GM12892 (cell line): ENCODE measurements at places on chromosomes 3 and 15.

DNA sequence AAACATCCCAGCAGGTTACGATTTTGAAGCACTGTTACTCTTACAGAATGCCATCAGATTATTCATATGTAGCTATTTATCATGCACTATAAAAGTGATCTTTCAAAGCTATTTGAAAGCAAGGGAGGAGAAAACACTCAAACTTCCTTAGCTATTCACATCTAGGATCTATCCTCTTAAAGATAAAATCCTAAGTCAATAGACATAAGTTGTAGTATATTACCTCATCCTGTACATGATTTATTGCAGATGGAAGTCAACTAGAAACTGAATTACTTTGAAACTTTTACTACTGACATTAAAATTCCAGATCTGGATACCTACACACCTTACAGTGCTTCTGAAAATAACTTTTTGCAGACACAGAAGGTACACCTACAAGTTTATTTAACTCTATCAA, 197.2 kb downstream of the MEIS2 start:
- DNase-seq = no peak

GRCh38 chr3:97910931-97911351, 61.3 kb downstream of the RIOX2 start:
- DNase-seq = no peak

- DNase-seq = no peak
Observed at GRCh38 chr15:59994526-59994887, 9.6 kb upstream of the FOXB1 start.

GRCh38 chr3:152434142-152434541, 165.4 kb downstream of the MBNL1 start:
- DNase-seq = no peak

DNA sequence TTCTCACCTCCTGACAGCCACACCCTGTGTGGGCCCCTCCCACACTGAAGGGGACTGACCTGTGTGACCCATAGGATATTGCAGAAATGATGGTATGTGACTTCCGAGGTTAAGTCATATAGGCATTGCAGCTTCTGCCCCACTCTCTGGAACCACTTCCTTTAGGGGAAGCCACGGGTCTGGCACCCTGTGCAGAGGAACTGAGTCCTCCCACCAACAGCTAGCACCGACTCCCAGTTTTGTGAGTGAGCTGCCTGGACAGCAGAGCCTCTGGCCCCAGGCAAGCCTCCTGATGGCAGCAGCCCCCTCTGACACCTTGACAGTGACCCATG, 24.6 kb upstream of the SLC6A6 start:
- DNase-seq = no peak

DNA sequence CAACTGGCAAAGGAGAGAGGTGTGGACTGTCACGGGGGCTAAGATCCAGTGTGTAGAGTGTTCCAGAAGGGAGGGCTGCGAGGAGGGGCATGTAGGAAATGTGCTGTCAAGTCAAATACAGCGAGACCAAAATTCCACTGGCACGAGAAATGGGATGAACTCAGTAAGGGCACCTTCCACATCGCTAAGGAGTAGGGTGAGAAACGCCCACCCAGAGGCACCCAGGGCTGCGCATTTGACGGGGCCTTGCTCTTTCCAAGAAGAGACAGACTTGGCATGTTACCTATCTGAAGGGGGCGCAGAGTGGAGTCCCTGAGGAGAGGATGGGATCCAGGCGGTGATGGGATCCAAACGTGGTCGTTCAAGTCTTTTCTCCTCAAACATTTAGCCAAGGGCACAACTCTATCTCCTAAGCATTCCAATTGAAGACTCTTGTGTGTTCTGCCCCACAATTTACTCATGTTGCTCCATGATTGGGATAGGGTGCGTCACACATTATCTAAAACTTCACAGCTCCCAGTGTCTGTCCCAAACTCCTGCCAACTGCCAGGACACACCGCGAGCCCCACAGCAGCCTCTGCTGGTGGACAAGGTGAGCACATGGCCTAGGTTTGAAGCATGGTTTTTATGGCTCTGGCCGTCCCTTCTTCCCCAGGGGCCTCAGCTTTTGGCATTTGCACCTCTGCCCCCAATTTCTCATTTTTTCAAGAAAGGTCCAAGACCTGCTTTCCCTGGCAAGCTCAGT, 7.6 kb downstream of the SELENOS start:
- no peak for DNase-seq

DNA sequence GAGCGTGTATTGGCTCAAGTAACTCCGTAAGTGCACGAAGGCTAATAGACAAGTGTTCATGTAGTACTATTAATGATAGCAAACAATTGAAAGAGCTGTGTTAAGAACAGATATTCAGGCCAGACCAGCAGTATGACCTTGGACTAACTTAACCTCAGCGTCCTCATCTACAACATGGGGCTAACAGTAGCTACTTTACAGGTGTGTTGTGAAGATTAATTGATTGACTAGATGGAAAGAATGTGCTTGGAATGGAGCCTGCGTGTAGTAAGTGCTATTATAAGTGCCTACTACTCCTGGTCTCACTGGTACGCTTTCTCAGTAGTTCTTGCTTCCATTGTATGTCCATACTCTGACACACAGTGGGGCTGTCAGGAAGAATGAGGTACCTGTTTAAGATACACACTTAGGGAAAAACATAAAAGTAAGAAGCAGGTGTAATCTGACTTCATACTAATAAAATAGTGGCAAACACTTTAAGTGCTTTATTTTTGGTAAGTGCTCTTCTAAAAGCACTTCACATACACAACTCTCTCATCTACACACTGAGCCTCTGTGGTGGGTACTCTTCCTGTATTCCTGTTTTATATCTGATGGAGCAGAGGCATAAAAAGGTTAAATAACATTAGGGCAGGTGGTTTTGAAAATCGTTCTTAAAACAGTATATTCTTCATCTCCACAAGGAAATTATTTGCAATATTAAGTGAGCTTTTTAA, 24.3 kb upstream of the FBXL22 start:
- DNase-seq = no peak

DNA sequence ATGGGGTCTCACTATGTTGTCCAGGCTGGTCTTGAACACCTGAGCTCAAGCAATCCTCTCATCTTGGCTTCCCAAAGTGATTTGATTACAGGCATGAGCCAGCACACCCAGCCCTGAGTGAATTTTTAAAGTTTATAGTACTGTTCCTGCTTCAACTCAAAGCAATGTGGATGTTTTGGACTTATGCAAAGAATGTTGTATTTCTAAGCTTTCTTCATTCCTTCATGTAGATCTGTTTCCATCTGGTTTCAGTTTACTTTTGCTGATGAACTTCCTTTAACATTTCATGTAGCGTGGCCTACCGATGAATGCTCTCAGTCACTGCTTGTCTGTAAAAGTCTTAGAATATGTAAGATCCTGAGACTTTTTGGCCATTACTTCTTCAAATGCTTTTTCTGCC, 23.2 kb downstream of the NRG4 start:
- no peak for DNase-seq

- DNase-seq = no peak
Observed at GRCh38 chr15:60710656-60711055, 231.7 kb upstream of the ICE2 start.
